ENCODE measurements at places on chromosomes 7 and 10. TPM values are rescaled to one million over a fixed set of nuclear protein-coding genes. Genes with fewer than 3 reads are reported as not detected.

CRTAC1 gene
- total RNA-seq: 23.0 TPM

NUB1 gene
- total RNA-seq: 48.5 TPM

SLC16A9 gene
- 1.8 TPM for total RNA-seq

UPK3B gene
- total RNA-seq: 3.7 TPM

HOXA13 gene
- total RNA-seq: 0.18 TPM

ACSM6 gene
- 0.49 TPM for total RNA-seq

ADAM8 gene
- total RNA-seq: 20.7 TPM

SPDYE16 gene
- total RNA-seq: 1.9 TPM

NT5C3A gene
- total RNA-seq: 27.9 TPM

SLC26A3 gene
- not detected for total RNA-seq

SLC16A12 gene
- 10.3 TPM for total RNA-seq

DNA sequence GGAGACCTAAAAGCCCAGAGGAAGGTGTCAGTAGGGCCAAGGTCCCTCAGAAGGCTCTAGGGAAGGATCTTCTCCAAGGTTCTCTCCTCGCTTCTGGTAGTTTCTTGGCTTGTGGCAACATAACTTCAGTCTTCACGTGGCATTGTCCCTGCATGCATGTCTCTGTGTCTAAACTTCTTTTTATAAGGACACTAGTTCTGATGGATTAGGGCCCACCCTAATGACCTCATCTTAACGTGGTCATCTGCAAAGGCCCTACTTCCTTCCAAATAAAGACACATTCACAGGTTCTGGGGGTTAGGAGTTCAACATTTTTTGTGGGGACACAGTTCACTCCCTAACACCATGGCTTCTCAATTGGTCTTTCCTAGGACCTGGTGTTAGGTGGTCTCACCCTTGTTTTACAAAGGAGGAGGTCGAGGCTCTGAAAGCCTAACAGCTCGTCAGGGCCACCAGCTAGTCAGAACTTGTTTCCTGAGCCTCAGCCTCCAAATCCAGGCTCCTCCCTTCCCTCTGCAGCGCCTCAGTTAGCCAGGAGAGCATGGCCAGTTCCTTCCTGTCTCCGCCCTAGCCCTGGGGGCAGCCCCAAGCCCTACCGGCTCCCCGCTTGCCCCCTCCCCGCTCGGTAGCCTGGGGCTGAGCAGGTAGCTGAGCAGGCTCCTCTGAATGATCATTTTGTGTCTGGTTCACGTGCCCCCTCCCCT, 109.7 kb upstream of the PPIF start:
- DNase-seq: no peak

GRCh38 chr10:34320265-34320664, 494.8 kb downstream of the PARD3 start:
- no peak for DNase-seq

DNA sequence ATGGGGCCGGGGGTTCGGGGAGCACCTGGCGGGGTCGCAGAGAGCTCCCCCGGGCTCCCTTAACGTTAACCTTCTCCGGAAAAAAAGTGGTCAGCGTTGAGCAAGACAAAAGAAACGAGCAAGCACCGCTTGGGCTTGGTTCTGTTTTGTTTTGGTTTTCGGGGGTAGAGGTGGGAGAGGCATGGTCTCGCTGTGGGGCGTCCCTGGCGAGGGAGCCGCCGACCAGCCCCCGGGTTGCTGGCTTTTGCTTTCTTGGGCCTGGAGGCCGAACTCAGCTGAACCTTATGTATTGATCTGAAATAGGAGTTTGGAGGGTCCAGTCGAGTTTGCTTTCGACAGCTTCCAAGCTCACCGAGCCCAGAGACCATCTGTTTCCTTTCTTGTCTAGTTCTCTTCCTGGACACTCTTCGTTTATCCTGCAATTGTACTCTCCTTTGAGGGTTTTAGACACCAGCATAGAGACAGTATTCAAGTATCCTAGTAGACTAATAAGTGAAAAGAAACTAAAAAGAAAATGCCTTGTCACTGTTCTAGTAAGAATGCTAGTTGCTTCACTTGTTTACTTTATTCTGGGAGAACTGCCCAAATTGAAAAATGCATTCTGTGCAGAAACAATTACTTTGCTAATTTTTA, 980 bp downstream of the FHIP2A start:
- DNase-seq: peak; percentile 58

DNA sequence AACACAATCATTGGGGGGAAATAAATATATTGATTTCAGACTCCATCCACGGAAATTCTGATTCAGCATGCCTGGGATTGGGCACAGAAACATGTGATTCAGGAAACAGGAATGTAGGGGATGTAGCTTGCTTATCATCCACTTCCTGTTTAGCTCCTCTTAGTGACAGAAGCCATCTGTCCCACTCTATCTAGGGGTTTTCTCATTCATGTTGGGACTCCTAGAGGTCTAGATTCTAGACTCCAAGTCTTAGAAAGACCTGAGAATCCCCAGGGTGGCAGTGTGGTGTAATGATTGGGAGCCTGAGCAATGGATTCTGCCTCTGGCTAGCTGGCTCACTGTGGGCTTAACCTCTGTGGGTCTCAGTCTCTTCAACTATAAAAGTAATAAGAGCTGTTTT, 67.9 kb downstream of the CDK1 start:
- no peak for DNase-seq

- DNase-seq: no peak
These were observed 126.4 kb upstream of the RSU1 start for GRCh38 chr10:16943295-16944285.

DNA sequence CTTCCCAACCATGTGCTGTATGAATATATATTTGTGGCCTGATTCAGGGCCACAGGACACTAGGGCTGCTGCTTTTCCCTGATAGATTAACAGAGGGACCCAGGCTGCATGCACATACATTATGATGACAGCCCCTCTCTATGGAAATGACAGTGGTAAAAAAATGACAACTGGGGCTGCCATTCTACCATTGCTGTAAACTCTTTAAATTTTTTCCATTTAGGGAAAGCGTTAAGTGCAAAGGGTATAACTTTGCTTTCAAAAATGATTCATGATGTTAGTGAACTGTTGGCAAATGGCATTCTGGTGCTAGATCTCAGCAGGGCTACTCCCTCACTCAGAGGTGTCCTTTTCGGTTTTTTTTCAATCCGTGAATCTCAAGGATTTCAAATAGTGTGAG, 4.2 kb downstream of the CTBP2 start:
- DNase-seq: no peak

DNA sequence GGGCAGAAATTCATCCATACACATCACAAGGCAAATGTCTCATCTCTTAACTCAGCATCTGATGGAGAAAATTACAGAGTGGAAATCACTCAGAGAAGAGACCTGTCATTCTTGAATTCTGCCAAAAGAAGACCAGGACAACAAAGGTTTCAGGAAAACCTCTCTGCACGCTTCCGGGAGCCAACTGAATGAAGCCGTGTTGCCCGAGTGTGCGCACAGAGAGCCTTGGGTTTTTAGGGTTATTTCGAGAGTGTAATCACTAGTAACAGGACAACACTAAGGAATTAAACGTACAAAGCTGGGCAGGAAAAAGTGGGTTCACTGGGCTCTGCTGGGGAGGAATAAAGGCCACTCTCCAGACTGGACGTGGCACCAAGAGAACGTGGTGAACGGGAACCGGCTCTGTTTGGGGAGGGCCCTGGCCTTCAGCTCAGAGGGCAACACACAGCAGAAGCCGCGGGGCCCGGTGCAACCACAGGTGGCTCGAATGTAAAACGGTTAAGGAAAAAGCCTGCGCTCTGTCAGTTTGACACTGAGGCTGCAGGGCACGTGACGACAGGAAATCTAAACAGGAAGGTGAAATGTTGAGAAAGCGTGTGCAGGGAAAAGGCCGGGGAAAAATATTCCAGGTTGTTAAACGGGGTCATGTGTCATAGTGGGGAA, 331.5 kb downstream of the DNAJB6 start:
- peak; percentile 46 for DNase-seq

DNA sequence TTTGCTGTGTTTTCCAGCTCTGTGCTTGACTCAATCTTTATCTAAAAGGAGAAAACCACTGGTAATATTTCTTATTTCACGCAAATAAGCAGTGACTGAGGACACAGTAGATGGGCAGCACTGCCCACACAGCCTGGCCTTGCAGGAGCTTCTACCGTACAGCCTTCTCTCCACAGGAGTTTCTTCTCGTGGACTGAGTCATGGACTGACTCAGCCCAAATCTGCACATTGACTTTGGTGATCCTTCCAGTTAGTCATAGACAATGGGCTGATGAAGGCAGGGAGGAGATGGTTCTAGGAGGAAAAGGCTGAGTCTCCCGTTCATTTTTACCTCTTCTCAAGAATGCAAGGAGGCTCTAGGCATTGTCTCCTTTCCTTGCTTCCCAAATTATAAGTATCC, 200.7 kb downstream of the RAPGEF5 start:
- no peak for DNase-seq

DNA sequence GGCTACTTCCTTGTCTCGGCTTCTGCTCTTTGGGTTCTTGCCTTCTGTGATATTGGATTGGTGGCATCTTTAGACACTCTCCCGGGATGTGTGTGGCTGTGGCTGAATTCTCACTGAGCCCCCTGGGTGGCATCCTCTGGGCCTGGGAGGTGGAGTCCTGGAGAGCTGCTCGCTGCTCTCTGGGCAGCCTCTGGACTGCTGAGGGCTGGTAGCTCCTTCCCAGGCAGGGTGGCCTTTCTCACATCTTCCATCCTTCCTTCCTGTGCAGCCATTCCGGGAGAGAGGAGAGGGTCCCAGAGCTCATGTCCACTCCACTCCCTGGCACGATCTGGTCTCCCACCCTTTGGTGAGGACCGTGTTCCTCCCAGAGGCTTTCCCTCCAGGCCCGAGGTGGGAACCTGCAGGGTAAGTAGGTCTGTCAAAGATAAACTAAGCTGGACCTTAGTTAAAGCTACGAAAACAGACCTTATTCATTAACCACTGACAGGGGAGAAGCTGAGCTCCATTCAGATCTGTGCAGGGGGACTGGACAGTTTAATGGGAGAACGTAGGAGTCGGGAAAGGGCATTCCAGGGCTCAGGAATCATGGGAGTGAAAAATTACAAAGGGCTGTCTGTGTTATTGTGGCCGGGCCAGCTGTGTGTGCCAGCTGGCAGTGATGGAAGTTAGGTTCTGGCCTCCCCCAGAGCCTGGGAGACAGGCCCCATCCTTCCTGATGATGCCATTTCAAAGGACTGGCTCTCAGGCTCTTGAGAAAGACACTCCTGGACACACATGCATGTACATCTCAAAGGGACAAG, 8.7 kb downstream of the ATP6V0E2 start:
- peak; percentile 67 for DNase-seq

DNA sequence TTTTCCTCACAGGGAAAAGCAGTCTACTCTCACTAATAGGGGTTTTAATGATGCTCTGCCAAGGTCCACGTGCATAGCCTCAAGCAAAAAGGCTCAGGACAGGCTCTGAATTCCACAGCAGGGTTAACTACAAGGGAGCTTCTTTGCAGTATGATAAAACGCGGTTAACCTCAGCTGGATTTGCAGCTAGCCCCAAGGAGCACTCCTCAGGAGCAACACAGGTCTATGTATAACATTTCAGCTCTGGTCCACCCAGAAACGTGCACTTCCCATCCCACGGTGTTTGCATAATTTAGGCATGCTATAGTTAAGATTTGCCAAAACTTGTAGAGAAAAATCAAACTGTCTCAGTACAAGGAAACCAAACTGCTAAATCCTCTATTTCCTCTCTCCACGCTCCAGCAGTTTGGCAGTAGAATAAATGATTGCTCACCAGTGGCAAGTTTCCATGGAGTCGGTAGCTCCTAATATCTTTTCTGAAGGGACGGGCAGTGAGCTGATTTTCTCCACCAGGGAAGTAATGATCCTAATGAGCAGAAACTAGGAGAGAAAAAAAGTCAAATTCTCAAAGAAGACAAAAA, 13.1 kb upstream of the ASB4 start:
- no peak for DNase-seq

DNA sequence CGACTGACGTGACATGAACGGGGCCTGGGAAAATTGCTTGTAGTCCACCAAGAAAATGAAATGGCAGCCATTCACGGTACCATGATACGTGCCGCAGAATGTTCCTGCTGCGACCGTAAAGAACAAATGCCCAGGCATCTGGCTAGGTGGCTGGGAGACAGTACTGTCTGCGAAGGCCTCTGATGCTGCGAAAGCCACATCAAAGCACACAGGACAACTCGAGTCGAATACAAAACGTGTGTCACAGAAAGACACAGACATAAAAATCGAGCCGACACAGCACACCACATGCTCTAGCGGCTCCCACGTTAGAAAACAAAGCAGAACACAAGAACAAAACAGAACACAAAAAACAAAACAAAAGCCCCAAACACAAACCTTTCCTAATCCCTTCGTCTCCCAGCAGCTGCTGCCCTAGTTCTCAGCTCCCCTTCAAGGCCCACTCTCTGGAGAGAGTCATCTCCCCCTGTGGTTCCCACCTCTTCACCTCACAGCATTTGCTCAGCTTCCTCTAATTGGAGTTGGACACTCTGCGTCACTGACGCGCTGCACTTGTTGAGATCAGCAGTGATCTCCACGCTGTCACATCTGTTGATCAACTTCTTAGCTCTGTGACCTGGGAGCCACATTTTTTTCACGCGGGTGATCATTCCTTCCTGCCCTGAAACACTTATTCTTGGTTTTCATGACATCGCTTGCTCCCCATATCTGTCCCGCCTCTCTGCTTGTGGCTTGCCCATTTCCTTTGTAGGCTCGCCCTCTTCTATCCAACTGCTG, 112.2 kb downstream of the CLEC2L start:
- no peak for DNase-seq

Measured in sciatic nerve (tissue), 2 donors.